NCI-H1417 (cell line): ENCODE measurements at places on chromosomes 2 and 18.

- peak; percentile 29 for DNase-seq
Observed at GRCh38 chr2:108612153-108612513, 77.9 kb downstream of the LIMS1 start.

DNA sequence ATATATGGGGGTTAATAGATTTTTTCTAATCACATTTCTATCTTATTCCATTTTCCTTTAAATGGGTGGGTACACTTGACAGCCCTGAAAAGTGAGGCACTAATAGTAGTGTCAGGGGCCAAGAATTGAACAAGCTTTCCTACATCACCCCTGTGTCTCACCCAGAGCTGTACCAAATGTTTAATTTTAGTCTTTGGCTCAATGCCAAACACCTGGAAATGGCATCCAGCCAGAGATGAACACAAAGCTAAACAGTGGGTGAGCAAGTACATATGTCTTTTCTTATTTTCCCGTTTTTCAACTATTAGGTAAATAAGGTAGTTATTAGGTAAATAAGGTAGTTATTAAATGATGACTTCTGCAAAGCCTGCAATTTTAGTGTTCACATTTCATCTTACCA lies 276.3 kb upstream of the ERBB4 start:
- DNase-seq = peak; percentile 88

DNA sequence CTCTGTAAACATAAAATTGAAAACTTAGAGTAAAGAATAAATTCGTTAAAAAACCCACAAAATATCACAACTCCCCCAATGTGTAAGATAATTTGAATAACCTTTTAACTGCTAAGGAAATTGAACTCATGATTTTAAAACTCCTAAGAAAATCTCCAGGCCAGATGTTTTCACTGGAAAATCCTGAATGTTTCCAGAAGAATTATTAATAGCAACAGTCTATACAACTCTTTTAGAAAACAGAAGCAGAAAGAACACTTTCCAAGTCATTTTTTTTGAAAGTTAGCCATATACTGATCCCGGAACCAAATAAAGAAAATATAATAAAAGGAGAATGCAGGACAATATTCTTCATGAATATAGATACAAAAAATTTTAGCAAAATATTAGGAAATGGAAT lies 165.6 kb downstream of the ACOXL start:
- DNase-seq = no peak

- no peak for DNase-seq
Observed at GRCh38 chr2:103265521-103265920, 503.7 kb downstream of the TMEM182 start.

- peak; percentile 23 for DNase-seq
Observed at GRCh38 chr18:77320971-77321559, 71.4 kb downstream of the GALR1 start.

DNA sequence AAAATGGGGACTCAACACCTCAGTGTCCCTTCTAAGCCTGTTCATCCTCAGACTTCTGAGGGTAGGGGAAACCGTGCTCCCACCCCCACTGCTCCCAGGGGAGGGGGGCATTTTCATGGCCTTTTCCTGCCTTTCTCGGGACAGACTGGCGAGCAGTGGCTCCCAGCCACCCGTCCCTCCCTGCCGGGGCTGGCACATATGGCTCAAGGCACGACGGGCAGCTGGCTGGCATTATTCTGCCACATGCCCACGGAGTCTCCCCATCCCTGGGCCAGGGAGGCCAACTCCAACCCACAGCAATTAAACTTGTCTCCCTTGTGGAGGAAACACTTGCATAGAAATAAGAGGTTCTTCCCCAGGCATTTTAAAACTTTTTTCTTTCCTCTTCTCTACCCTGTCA lies 148.5 kb upstream of the CBLN2 start:
- no peak for DNase-seq

DNA sequence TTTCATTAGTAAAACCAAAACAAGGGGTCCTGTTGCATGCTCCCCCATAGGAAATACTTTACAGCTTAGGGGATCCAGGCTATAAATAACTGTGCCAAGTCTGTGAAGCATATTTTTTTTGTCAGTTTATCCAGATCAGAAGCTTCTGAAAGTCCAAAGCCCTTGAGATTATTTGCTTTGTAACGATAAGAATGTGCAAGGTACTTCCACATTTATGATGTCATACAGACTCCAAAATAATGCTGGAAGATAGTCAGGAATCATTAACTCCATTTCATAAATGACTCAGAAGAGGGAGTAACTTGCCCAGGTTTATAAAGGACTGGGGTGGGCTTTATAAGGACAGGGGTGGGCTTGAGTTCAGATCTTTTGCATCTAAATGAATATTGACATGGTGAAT lies 29.3 kb downstream of the RDH14 start:
- no peak for DNase-seq

- DNase-seq = no peak
Observed at GRCh38 chr2:10985260-10985659, 73.5 kb downstream of the KCNF1 start.

- DNase-seq = no peak
Observed at GRCh38 chr18:48781163-48781987, 169.4 kb downstream of the SMAD7 start.

- peak; percentile 41 for DNase-seq
Observed at GRCh38 chr2:241218131-241219029, 29.9 kb downstream of the ANO7 start.

DNA sequence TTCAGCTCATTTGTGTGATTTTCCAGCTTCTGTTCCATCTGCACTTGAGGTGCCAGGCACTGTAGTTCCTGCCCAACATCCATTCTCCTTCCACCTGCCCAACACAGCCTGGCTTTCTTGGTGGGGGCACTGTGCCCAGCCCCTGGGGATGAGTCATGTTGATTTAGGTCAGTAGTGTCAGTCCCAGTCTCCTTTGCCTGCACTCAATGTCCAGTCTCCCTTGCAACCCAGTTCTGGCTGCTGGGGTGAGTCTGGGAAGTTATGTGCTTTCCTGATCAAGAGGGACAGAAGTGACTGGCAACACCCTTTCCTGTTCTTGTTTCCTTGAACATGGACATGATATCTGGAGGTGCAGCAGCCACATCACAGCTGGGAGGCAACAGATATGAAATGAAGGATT lies 1.5 kb upstream of the ASB18 start:
- no peak for DNase-seq
